Transverse colon (tissue), 4 donors: ENCODE measurements at places on chromosomes 12 and 14.

GRCh38 chr12:42575717-42576116 lies 13.8 kb downstream of the PRICKLE1 start:
- no peak for DNase-seq

- DNase-seq: no peak
Observed at GRCh38 chr12:120841525-120841924, 62.6 kb downstream of the SPPL3 start.

- DNase-seq: no peak
Observed at GRCh38 chr14:67192366-67192765, 3.1 kb downstream of the GARIN2 start.

DNA sequence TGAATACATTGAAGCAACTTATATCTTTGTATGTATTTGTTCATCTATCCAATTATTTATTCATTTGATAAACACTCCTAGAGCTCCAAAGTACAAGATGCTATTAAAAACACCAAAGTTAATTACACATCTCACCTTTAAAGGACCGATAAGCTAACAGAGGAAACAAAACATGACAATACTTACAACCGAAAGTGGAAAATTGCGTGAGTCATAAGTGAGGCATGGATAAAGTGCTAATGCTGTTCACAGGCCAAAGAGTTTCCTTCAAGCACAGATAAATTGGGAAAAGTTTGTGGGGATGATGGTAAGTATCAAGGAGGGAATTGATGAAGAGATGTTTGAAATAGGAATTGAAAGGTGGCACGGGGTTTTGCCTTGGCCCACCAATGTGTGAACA lies 172.8 kb upstream of the KITLG start:
- no peak for DNase-seq

- no peak for DNase-seq
Observed at GRCh38 chr12:59636945-59637691, 41.3 kb downstream of the SLC16A7 start.

- no peak for DNase-seq
Observed at GRCh38 chr12:54385251-54385914, 850 bp upstream of the ZNF385A start.

GRCh38 chr14:104784846-104785707 lies 10.5 kb downstream of the AKT1 start:
- no peak for DNase-seq

DNA sequence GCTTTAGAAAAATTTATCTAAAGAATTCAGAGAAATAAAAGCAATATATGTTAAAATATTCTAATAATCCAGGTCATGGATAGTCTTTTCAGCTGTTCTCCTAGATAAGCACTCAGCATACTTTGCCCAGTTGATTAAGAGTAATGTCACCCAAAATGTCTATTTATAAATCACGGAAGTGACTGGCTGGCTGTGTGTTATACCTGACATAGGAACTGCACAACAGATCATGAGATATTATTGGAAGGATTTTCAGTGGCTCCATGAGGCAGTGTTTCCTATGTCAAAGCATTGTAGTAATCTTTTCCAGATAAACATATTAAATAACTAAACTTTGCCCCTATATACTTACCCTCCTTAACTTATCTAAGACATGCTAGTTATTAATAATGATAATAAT lies 128.8 kb downstream of the ITPR2 start:
- DNase-seq: no peak

DNA sequence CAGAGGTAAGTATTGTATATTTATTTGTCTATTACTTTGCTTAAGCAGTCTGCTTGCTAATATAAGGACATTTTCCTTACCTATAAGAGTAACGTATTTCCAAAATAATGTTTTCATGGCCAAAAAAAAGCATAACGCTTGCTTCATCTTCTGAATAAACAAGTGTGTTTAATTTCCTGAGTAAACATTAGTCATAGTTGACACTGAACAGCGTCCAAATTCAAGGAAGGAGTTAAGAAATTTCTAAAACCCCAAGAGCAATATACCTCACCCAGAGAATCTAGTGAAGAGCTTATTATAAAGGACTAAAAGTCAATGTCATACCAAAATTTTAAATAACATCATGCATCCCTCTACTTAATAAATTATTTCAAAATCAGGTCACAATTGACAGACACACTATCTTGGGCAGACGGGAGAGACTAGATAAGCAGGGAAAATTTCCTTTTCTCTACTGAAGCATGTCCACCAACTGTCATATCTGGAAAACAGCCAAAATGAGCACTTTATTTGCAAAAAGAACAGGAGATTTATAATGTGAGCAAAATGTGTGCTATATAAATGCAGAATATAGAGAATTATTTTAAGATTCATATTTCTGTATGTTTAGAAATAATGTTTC lies 25.1 kb downstream of the ANKS1B start:
- DNase-seq: no peak

- no peak for DNase-seq
Observed at GRCh38 chr12:118119449-118119879, 15.7 kb upstream of the VSIG10 start.

DNA sequence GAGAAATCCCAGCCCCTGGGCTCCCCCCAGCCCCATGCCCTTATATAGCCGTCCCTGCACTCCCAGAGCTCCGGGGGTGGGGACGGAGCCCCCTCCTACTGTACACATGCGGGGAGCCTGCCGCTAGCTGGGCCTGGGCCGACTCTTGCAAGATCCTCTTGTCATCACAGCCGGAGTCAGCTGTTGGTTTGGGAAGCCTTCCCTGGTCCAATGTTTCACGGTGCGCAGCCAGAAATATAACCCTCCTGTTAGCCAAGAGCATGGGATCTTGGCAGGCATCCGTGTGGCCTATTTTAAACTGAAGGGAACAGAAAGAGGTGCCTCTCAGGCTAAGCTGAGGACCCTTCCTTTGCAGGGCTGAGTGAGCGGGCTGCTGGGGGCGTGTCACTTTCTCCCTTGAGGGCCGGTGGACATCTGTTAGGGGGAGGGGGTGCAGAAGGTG lies 175.3 kb downstream of the TSPAN9 start:
- peak; percentile 72 for DNase-seq

DNA sequence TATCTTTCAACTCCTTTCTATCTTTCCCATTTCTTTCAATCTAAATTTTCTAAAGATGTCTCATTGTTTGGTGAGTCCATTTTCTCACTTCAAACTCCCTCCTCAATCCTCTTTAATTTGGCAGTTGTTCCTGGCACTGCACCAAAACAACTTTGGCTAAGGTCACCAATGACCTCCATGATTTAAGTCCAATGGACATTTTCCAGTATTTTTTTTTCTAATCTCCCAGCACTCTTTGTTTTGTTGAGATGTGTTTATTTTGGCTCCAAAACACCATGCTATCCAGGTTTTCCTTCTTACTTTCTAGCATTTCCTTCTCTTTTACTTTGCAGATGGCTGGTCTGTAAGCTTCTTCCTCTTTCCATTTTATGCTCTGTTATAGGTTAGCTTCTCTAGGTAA lies 42.5 kb upstream of the OTOGL start:
- DNase-seq: no peak

- DNase-seq: peak; percentile 4
Observed at GRCh38 chr14:100291305-100292075, 14.8 kb downstream of the SLC25A29 start.

- DNase-seq: no peak
Observed at GRCh38 chr14:75489480-75489837, 32.8 kb upstream of the BATF start.

- DNase-seq: no peak
Observed at GRCh38 chr14:56102941-56103340, 15.3 kb upstream of the PELI2 start.

- DNase-seq: peak; percentile 17
Observed at GRCh38 chr12:51593539-51593938, 2.5 kb downstream of the SCN8A start.

DNA sequence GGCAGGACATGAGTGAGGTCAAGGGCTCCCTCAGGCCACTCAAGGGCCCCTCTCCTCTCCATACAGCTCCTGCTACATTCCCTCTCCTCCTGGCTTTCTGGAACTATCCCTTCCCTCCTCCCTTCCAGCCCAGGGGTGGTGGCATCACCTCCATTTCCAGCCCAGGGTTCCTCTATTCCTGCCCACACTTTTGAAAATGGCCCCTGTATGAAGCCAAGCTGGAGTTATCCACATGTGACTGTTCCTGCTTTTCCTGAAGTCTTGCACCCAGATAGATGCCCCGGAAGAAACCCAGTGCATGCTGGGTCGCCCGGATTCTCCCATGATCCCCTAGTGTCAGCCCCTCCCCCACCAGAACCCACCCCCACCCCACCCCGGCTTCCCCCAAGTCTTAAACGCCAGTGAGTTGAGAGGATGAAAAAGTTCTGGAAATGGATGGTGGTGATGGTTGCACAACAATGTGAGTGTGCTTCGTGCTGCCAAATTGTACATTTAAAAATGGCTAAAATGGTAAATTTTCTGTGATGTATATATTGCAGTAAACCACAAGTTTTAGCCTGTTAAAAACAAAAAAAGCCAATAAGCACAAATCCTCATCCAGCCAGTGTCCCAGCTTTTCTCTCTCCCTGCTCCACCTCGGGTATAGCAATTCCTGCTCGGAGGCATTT lies 136.9 kb downstream of the SCARB1 start:
- no peak for DNase-seq

- DNase-seq: peak; percentile 76
Observed at GRCh38 chr14:96225745-96226151, 21.1 kb downstream of the BDKRB2 start.
